Cerebellum (tissue), 4 donors: ENCODE measurements at places on chromosomes 2 and 18.

- DNase-seq: peak; percentile 93
Measured at GRCh38 chr2:17540093-17540812, at the start of gene VSNL1. Gene VSNL1, plus strand, starts transcription at chr2:17540696. Its CDS starts 51,379 bp downstream, at chr2:17592075.

GRCh38 chr2:182610231-182610630 is 105.8 kb upstream of the DNAJC10 start:
- no peak for DNase-seq

GRCh38 chr2:29443151-29443550 is 327.9 kb downstream of the CLIP4 start:
- no peak for DNase-seq

DNA sequence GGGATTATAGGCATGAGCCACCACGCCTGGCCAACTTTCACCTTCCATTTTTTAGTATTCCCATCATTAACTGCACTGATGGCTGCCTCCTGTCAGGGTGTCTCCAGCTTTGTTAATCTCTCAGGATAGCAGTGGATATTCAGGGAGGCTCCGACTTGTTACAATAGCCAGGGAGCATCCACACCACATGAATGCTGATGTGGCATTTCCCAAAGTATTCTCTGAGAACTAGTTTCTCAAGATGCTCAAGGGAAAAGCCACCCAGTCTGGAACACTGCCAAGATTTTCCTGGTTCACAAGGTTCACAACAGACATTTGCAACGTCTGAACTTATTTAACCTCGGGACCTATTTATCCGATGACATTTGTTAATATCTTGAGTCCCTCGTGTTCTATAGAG is 33.8 kb downstream of the ZNF519 start:
- no peak for DNase-seq

- DNase-seq: no peak
Measured at GRCh38 chr2:237909075-237909695, 49.8 kb downstream of the RAMP1 start.

DNA sequence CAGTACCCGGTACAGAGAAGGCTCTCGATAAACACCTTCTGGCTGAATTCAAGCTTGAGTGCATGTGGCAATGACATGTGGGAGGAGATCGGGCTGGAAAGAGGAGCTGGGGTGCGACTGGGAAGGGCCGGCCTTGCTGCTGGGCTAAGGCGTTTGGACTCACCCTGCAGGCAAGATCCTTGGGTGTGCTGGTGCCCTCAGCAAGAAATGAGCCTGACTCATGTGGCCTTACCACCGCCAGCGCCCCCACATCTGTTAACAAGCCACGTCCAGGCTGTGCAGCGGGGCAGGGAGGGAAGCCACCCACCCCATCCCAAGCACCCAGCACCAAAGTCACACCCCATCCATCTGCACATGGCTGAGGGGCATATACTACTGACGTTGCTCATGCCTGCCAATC is 1.3 kb downstream of the HS1BP3 start:
- DNase-seq: no peak

DNA sequence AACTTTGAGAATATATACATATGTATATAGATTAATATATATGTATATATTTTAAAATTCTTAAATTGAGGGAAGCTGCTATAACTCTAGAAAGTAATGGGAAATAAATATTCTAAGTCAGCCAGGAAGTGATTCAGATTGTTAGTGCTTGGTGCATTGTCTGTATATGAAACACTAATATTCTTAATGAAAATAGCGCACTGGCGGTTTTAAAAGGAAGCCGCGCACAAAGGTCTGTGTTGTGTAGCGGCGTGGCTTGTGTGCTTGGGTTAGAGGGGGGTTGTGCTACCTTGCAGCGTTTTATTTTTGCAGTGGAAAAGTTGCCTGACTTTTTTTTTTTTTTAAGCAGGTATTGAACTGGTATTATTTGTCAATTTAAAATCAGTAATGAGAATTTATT is 11.3 kb downstream of the TSHZ1 start:
- no peak for DNase-seq

GRCh38 chr2:42925742-42926433 is 133.5 kb upstream of the HAAO start:
- peak; percentile 56 for DNase-seq

- DNase-seq: no peak
Measured at GRCh38 chr2:240784629-240785423, 35.2 kb downstream of the KIF1A start.

- no peak for DNase-seq
Measured at GRCh38 chr18:51527826-51528225, 330.3 kb upstream of the MEX3C start.

DNA sequence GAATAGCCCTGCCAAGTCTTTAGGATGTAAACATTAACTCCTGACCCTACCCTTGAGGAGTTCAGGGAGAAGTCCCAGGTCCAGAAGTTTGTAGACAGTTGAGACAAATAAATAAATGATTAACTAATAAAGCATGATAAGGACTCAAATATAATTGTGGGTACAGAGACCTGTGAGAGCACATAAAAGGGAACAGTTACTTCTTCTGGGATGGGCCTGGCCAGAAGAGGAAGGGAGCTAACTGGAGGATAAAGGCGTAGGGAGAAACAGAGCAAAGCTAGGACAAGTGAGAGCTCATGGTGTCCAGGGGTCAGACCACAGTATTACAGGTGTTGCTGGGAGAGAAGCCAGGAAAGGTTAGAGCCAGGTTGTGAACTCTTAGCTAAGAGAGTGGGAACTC is 3.0 kb downstream of the LCLAT1 start:
- no peak for DNase-seq

- no peak for DNase-seq
Measured at GRCh38 chr2:102672107-102672776, 52.9 kb downstream of the SLC9A2 start.

- DNase-seq: no peak
Measured at GRCh38 chr2:28778392-28778791, 26.8 kb downstream of the PPP1CB start.

DNA sequence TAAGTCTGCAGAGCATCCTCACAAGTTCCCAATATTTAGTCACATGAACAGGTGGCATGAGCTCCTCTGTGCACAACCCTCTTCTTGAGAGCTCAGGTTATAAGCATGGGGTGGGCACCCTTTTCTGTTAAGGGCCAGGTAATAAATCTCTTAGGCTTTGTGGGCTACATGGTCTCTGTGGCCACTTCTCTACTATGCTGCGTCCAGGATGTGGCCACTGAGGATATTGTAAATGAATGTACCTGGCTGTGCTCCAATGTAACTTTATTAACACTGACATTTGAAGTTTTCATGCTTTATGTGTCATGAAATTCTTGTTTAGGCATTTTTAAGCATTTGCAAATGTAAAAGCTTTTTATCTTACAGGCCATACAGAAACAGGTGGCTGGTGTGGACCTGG is 116.8 kb upstream of the ST6GAL2 start:
- no peak for DNase-seq

DNA sequence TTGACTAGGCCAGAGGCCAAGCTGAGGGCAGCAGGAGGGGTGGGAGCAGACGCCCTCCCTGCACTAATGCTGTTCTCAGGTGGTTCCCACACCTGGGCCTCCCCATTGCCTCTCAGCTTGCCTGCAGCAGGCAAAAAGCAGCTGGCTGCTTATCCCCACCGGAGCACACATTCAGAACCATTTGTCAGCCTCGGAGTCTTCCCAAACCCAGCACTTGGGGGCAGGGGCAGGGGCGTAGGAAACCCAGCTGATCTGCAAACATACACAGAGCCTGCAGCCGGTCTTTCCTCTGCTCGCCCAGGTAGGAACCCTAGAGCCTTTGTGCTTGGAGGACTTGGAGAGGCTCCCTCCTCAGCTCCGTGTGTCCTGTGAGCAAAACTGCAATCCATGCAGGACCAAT is 249.8 kb downstream of the CYP26B1 start:
- no peak for DNase-seq

- no peak for DNase-seq
Measured at GRCh38 chr18:57951117-57951796, 92.8 kb upstream of the NEDD4L start.

- no peak for DNase-seq
Measured at GRCh38 chr18:44518091-44518615, 162.5 kb upstream of the SETBP1 start.

DNA sequence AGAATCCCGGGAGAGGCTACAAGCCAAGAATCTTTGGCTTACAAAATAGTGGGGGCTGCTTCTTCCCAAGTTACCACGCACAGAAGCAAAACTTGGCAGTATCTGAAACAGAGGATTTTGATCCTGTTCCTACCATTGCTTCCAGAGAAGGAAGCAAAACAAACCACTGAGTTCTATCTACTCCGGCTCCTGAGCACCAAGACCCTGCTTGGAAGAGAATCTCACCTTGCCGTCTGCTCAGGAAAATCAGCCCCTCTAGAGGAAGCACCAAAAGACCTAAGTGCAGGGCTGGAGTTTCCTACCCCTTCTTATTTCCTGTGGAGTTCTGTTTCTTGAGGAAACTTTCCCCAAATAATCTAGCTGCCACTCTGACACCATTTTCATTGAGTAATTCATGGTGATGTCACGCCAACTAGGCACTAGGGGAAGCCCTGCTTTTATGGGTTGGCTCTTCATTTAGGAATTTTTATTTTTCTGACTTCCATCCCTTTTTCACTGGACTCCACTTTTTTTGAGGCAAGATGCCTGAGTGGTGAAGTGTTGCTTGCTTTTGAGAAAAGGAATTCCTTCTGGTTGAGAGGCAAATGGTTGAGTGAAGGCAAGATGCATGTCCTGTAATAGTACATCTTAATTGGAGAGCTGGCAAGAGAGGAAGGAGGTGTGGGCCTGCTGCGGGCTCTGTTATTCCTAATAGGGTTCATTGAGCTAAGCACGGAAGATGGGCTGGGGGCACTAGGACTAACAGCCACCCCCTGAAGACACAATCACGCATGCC is 36.8 kb upstream of the EML4 start:
- DNase-seq: peak; percentile 66

DNA sequence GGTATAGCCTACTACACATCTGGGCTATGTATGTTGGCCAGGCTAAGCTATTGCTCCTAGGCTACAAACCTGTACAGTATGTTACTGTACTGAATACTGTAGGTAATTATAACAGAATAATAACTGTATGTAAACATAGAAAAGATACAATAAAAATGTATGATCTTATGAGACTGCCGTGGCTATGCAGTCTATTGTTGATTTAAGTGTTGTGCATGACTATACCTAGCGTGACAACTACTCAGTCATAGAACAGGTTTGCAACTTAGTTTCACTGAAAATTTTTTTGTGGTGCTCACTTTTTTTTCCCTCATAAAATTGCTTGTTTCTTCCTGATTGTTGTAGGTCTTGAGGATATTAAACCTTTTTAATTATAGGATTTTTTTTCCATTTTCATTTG is 25.9 kb downstream of the KCMF1 start:
- DNase-seq: no peak

DNA sequence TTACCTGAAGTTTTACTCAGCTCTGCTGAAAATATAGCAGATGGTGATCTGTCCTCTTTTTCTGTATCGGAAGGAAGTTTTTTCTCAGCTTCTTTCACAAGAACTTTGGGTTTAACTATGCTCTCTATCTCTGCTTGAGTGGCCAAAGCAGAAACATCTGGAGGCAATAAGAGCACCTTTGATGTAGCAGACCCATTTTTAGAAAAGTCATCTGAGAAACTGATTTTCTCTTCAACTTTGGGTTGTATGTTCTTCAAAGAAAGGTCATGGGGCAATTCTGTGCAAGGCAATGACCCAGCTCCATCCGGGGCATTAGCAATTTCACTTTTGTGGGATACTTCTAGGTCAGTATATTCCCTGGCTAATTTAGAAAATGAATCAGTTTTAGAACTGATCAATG is 25.2 kb downstream of the RTN4 start:
- DNase-seq: no peak
